Colonic mucosa (tissue), 4 donors: ENCODE measurements at places on chromosomes 1 and 21.

DNA sequence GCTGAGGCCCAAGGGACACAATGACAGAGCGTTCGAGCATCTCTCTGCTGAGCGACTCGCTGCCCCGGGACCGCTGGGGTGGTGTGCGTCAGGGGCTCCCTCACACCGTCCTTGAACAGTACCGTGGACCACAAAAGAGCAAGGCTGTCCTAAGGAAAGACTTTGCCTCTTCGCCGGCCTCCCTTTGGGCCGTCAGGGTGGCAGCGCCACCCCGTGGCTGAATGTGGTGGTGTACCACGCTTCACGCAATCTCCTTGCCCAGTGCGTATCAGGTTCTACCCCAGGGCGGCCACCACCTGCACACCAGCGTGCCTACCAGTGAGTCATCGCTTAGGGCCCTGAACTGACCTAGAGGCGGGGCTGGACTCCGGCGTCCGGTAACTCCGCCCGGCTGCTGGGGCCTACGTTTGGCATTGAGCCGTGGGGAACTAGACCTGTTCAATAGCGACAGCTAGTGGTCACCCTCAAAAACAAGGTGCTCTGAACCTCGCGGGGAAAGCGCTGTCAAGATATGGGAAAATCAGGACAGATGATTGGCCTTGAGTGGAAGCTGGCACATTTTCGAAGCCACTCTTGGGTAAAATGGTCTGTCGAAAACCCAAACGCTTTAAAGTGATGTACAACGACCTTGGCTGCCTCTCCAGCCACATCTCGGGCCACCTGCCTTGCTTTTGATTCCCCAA, 8.1 kb upstream of the TRAF3IP3 start:
- peak; percentile 95 for DNase-seq

DNA sequence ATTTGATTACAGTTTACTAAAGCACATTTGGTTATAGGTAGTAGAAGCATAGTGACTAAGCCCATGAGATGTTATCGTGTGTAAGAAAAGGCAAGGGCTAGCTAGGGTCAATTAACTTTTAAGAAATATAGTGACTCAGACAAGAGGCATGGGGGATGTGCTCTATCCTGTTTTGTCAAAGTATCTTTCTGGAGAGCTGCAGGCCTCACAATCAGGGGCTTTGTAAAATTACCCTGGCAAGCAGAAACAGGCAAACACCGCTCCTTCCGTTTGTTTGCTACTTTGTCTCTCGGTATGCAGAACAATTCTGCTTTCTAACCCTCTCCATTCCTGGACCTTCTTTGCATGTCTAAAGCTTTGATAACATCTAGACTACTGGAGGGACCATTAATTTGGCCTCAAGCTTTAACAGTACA, 26.1 kb upstream of the ZNF697 start:
- no peak for DNase-seq

DNA sequence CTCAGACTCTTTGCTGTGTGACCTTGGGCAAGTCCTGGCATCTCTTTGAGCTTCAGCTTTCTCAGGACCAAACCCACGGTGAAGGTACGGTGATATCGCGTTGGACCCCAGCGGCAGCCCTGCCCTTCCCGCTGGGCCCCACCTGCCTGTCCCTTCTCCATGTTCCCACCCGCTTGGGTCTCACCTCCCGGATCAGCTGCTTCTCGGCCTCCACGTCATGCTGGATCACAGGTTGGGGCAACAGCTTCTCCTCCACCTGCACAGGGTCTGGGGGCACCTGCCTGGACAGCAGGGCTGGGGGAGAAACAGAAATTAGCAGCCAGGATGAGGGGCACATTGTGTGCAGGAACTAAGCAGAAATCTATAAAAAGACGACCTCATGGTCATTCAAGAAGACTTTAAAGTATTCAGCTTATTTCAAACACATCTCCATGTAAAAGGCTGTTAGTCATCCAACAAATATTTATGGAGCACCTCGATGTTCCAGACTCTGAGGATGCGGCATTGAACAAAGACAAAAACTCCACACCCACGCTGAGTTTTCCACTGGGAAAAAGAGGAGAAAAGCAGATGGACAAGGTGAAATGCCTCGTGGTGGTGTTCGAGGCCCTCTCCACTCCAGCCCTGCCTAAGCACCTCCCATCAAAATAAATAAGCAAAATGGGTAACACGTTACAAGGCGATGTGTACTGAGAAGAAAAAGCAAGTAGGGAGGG, 19.5 kb downstream of the KIF17 start:
- DNase-seq = no peak

DNA sequence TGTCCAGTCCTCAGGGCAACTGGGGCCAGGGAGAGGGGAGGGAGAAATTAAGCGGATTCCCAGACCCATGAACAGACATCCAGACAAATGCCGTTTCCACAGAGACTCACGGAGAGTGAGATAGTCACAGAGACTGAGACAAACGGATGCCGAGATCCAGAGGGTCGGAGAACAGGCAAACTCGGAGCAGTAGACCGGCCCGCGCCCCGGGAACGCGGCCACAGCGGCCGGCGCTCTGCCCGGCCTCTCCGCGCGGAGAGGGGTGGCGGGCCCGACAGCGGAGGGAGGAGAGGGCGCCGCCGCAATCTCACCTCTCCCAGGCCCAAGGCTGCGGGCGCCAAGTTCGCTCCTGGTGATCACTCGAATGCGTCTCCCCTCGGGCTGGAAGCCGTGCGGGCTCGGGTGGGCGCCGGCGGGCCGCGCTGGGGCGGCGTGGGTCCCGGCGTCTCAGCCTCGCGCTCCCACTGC, 831 bp upstream of the FOXD2 start:
- DNase-seq = no peak
